ENCODE measurements at places on chromosomes 2 and 18. TPM values are rescaled to one million over a fixed set of nuclear protein-coding genes. Genes with fewer than 3 reads are reported as not detected.

Gene FSIP2
- 0.08 TPM for total RNA-seq

- DNase-seq = no peak
Measured at GRCh38 chr18:48074929-48075706, 144.7 kb upstream of the SMAD2 start.

- no peak for DNase-seq
Measured at GRCh38 chr2:62415518-62415917, 90.5 kb downstream of the TMEM17 start.

Gene NCK2
- 41.4 TPM for total RNA-seq

Gene SERPINB4
- not detected for total RNA-seq

Gene ADAM23
- total RNA-seq = 71.3 TPM

Gene RGPD4
- total RNA-seq = not detected

Gene BMP10
- total RNA-seq = not detected

Gene CHN1
- total RNA-seq = 20.0 TPM

Gene PLA2R1
- 4.7 TPM for total RNA-seq

GRCh38 chr2:5360081-5360480 is 332.1 kb upstream of the SOX11 start:
- no peak for DNase-seq

DNA sequence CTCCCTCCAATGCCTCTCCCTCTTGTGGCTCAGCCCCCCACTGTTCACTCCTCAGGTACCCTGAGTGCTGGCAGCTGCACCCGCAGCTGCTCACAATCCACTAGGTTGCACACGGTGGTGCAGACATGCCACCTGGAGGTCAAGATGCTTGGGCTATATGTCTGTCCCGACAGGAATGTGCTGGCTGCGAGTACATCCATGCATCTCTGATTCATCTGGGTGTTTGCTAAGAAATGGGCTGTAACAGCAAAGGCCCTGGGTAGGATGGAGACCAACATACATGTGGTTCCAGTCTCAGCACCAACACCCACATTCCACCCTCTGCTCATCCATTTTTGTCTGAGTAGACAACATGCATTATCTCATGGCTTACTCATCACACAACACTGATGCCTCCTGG is 31.3 kb downstream of the ANKMY1 start:
- DNase-seq = no peak

DNA sequence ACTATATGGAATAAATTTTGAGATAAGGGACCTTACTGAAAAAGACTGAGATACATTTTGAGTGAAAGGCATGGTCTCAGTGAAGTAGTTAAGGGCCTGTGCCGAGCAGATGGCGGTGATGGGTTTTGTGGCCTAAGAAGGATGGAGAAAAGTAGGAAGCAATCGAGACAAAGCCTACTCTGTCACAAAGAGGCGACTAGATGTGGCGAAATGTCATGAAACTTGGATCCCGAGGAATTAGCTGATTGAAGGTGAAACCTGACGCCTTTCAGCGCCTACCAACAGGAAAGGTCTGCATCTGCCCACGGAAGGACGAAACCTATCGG is 558 bp upstream of the CEP192 start:
- no peak for DNase-seq

- no peak for DNase-seq
Measured at GRCh38 chr18:49321797-49322461, 138.5 kb downstream of the DYM start.

- DNase-seq = no peak
Measured at GRCh38 chr2:13240789-13241487, 524.2 kb downstream of the TRIB2 start.

GRCh38 chr2:85675427-85675826 is 7.4 kb upstream of the SFTPB start:
- DNase-seq = no peak

DNA sequence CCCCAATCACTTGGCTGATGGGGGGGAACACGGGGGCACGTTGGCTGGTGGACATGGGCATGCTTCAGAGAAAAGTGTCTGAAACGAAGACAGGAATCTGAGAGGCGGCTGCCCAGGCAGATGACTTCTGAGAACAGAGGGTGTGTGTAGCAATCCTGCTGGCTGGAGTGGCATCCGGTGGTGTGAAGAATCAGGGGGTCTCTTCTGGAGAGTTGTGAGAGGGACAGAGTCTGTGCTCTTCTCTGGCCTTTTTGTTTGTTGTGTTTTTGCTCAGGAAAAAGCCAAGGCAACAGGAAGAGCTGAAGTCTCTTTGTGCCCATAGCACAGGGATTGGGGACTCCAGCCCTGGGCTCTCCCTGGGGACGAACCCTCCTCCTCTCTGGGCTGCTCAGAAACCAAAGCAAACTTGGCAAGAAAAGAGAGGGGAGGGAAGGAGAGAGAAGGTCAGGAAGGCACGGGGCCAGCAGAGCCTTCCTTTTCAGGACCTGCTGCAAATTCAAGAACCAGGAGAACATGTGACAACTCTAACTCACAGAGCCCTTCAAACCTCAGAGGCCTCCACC is 97.0 kb upstream of the SMAD2 start:
- no peak for DNase-seq

DNA sequence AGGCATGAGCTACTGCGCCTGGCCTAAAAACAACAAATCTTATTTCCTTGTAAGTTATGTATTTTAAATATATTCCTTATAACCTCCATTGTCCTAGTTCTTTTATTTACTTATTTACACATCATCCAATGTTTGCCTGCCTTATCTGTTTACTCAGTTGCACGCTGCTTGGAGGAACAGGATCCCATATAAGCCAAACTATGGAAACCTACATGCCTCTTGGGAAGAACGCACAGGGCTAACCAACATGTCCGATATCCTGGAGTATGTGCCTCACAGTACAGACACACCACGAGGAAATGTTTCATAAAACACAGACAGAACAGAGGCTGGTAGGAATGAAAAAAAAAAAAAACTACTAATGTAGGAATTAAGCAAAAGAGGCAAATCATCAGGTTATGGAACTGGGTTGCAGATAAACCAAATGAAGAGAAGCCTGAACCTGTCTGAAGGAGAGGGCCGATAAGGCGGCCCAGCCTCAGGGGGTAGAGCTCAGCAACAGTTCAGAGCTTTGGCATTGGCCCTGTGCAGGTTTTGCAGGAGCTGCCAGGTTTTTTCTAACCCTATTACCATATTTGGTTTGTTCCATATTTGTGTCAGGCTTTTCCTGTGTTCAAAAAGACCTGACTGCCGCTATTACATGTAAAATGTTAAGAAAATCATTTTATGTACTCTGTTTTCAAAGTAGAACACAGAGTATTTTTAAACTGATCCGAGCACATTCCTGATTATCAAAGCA is 19.9 kb upstream of the SP3 start:
- DNase-seq = no peak

DNA sequence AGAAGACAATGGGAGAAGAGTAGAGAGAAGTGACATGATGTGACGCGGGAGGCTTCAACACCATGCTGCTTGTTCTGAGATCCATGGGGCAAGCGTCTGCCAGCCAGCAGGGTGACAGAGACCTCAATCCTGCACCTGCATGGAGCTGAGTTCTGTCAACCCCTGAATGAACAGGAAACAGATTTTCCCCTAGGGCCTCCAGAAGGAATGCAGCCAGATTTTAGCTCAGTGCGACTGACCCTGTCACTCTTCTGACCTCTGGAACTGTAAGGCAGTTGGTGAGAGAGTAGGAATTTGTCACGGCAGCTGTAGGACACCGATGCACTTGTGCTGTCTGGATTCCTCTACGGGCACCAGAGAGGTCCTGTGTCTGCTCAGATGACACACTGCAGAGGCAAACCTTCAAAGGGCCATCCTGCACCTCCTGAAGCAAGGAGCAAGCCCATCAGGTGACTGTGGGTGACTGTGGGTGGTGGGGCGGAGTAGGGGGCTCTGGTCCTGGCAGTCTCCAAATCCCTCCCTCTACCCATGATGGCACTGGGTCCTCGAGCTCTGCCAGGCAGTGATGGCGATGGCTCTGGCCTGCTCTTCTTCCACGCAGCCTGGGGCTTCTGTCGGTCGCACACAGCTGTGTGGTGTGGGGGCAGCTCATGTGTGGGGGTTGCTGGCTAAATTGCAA is 194.3 kb upstream of the TWIST2 start:
- DNase-seq = no peak

- peak; percentile 57 for DNase-seq
Measured at GRCh38 chr2:112811841-112812306, 24.7 kb downstream of the IL1B start.

DNA sequence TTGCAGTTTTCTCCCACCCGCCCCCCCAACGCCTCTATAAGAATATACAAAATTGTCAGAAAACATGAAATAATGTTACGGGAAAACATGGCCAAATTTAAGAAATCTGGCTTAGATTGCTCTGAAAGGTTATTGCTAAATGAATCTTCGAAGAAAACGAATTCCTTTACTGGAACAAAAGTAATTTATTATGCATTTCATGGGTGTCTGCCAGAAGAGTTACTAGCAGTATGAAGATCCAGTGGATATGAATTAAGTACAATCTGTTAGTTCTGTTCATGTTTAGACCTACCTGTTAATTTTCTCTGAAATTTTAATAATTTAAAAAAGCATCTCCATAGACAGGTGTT is 21.9 kb downstream of the GATA6 start:
- DNase-seq = no peak

- no peak for DNase-seq
Measured at GRCh38 chr2:12741380-12741779, 24.6 kb downstream of the TRIB2 start.

GRCh38 chr2:199381531-199381930 is 76.2 kb downstream of the SATB2 start:
- DNase-seq = no peak

Gene MAP3K20
- 478 TPM for total RNA-seq

- DNase-seq = peak; percentile 83
Measured at GRCh38 chr18:22223254-22223964, 54.0 kb downstream of the GATA6 start.

Gene CERKL
- not detected for total RNA-seq

Gene DHRS9
- total RNA-seq = 1.7 TPM

DNA sequence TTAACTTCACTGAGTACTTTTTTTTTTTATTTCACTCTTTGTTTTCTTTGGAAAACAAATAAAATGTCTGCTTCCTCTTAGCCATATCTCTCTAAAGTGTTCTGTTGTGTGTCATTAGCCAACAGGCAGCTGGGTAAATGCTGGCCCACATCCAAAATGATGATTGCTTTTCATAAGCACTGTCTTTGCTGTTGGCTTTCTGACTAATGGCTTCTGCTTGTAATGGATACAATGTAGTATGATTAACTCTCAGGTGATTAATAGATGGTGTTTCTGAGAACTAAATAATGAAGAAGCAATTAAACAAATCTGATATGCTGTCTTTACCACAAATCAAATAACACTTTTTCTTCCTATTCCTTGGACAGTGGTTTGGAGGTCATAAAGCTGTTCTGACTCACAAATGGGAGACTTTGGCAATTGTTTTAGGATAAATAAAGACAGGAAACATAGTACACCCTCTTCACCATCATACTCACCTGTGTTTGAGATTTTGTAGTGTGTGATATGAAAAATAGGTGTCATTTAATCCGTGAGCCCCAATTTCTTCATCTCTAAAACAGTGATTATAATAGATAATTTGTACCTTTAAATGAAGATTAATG is 888.4 kb downstream of the TSN start:
- no peak for DNase-seq

DNA sequence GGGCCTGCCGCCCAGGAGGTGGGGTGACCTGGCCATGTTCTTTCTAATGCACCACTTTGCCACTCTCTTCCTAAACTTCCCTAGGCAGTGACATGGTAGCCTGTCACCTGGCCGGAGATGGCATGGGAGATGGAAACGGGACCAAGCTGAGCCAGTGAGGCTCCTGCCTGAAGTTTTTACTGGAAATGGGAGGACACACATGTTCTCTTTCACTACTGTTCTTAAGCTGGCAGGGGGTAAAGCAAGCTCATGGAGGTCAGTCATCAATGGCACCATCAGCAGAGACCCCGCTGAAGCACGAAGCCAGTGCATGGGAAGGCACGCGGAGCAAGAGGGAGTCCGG is 50.7 kb downstream of the ATIC start:
- DNase-seq = no peak

DNA sequence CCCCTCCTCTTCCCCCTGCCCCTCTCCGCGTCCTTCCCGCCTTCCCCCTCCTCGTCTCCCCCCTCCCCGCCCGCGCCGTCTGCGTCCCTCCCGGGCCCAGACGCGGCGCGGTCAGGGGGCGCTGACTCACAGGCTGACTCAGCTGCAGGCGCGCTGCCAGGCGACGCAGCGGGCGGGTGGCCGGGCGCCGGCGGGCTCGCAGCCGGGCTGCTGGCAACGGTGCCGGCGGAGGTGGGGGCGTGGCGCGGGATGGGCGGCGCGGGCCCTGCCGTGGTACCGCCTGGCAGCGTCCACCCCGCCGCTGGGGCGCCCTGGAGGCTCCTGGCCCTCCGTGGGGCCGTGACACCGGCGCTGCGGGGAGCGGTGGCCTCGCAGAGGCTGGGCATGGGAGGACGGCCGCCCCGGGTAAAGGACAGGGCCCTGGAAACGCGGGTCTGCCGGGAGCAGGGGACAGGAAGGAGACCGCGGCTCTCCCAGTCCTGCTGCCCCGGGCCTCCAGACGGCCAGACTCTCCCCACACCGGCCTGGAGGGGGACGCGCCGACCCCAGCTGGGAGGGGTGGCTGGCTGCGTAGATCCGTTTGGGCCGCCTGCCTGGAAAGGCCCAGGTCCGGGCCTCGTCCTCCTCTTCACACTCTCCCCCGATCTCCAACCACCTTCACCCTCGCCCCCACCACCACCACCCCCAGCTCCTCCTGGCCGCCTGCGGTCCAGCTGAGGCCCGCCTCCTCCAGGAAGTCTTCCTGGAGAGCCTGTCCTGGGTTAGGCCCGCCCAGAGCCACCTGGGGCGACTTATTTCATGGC is 10.0 kb upstream of the PROC start:
- peak; percentile 94 for DNase-seq

Gene TMEM182
- total RNA-seq = 168 TPM

DNA sequence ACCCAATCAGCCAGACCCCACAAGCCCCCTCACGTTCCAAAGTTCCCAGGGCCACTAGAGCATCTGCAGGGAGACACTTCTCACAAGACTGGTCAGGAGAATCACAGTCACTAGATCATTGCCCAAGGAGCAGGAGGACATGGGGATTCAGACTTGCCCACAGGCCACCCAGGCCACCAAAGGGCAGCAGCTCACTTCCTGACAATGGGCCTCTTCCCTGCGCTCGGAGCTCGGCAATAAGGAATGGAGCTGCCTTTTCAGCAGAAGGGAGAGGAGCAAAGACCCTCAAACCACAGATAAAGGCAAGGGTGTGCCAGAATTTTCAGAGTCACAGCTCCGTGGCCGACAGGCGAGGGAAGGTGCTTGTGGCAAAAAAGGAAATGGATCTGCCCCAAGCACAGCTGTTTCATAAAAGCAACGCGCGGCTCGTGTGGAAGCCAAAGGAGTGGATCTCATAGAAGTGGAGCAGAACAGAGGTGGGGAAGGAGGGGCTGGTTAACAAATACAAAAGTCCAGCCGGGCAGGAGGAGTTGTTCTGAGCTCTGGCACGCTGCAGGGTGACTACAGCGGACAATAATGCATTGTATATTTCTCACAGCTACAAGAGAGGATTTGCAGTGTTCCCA is 72.1 kb downstream of the EDAR start:
- no peak for DNase-seq

DNA sequence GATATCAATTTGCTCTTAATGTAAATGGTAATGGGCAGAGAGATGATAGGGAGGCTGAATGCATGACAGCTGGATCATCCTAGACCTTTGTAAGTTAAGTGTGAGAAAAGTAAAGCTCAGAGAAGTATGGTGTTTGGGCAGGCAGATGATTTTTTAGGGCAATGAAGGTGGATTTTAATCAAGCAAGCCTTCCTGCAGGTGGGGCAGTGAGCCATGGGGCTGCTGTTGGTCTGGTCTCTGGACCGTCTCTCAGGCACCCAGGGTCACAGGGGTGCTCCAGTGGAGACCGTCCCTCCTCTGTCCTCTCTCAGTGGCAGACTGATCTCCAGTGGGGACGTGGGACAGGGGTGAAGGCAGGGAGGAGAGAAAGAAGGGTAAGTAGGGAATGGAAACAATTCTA is 69.8 kb upstream of the STK17B start:
- no peak for DNase-seq
